Fibroblast of skin of right biceps (primary cell): ENCODE measurements at places on chromosomes 1 and 21.

- no peak for DNase-seq
Observed at GRCh38 chr1:40281853-40282252, 23.8 kb downstream of the ZMPSTE24 start.

DNA sequence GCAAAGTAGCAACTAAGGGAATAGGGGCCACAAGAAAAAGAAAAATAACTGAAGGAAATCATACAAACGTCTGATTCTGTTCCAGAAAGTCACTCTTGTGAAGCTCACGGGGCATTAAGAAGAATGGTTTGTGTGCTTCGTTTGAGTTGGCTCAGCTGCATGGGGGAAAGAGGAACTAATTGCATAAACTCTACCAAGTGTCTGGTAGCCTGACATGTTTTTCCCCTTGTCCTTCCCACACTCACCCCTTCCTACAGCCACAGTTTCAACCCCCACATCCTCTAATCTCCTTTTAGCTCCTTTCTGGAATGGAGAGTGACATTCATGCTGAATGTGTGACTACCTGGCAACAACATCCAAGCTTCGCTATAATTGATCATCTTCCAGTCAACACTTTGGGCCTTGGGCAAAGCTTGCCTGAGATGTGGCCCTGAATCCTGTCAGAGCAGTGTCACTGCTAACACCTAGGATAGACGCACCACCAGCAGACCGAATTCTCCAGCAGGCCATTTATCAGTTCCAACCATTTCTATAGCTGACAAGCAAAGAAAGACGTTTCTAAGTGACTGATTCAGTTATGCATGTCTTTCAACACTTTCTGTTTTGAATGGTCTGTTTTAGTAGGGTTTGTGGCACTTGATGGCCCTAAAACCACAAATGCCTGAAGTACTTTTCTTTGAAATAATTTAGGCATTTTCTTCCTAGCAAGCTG, 439.6 kb downstream of the TTLL7 start:
- peak; percentile 62 for DNase-seq

DNA sequence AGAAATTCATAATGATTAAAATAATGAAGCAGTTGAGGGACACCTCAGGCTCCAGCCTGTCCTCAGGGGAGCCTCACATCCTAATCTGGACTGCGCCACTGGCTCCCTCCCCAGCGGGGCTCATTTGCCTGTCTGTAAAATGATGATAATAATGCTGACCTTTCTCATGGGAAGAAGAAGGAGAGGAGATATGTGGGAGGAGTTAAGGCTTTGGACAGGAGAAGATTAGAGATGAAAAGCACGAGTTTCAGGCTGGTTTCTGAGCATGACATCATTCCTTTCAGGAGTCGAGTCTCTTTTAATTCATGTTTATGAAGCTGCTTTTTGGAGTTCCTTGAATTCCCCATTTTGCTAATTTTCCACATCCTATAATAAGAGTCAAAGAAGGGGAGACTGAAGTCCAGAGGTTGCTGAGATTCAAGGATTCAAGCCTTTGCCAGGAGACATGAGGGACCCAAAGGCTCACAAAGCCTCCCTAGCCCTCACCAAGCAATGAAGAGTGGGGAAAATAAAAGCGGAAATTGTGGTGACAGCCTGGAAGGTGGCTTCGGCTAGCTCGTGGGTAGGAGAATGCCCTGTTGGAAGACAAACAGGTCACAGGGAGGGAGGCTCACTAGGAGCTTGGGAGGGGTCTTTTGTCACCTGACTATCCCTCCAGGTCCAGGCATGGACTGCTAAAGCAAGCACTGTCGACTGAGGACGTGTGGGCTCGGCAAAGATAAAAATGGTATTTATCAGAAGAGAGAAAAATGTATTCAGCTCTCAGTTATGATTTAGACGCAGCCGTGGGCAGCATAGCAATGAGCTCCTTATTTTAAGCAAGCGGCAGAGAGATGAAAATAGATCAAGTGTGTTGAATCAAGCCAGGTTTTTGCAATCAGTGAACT, 27.5 kb upstream of the STMN1 start:
- DNase-seq, result no peak

DNA sequence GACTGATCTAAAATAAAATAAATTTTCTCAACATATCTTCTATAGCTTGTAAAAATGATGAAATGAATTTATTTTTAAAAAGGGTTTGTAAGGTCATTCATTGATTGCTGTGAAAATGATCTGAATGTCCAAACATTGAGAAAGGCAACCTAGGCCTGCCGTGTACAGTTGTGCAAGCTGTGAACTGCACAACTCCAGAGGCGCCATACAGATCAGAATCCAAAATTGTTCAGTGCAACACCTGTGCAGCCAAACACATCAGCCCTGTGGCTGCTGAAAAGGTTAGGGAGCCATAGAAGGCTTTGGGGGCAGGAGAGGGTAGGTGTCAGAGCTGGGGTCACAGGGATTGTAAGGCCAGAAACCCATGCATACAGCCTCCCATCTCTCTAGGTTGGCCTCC, 9.9 kb upstream of the ZC3H12A start:
- DNase-seq, result no peak

- peak; percentile 15 for DNase-seq
Observed at GRCh38 chr21:29730281-29730680, 209.5 kb downstream of the GRIK1 start.

DNA sequence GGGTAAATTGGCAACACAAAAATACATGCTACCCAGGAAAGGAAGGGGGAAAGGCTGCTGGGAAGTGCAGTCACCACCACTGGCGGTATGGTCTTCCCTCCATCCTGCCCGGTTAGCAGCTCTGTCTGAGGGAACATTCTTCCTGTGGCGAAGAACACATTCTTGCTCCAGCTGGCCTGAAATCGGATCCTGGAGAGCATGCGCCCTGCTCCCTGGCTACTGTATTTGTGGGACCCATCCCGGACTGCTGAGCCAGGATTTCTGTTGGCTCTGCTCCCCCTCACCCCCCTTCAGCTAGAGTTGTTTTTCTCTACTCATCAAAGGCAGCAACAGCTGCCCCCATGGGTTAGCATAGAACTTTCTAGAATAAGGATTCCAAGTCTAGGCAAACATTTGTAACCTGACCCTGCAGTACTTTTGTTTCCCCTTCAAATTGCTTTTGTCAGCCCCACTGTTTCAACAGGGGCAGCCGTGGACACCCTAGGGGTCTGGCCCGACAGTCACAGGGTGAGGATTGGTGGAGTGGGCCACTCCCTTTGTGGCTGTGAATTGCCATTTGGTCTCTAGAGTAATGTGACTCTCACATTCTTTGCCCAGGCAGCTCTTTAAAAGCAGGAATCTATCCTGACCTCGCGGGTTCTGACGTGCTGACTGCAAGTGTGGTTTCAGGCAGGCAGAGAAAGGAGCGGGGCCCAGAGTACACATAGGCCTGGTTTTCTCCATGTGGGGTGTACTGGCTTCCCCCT, 157.7 kb downstream of the TOMM20 start:
- DNase-seq, result peak; percentile 99

GRCh38 chr1:170267317-170267716, 121.6 kb downstream of the NTMT2 start:
- DNase-seq, result no peak

- peak; percentile 47 for DNase-seq
Observed at GRCh38 chr1:28512058-28512611, 6.3 kb downstream of the RCC1 start.

DNA sequence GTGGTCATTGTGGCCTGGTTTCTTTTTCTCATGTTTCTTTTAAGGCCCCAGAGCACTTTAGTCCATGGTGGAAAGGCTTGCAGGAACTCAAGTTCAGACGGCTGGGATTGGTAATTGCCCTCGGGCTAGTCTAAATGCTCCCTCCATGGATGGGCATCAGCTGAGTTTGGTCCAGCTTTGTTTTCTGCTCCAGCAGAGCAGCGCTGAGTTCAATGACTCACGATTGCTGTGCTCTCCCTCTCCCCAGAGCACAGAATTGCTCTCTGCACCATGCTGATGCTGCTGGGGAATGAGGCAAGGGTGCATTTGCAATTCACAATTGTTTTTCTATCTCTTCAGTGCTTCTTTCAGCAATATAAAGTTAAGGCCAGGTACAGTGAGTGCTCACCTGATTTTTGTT, 1.8 kb upstream of the OR2T6 start:
- no peak for DNase-seq

DNA sequence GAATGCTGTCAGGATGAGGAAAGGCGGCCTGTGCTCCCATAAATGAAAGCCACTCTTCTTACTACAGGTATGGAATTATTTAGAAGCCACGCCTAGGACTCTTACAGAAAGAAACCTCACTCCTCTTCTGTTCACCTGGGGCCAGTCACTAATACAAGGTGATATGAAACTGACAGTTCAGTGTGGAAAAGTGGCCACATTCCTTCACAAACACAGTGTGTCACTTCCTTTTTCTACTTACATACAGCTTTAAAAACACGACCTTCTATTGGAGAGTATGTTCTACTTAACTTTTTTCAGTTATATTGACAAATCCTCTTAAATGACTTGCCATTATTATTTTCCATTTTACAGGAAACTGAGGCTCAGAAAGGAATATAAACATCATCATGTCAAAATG, 163.1 kb downstream of the PCNX2 start:
- DNase-seq, result no peak

GRCh38 chr1:75583282-75583681, 27.6 kb downstream of the SLC44A5 start:
- no peak for DNase-seq

DNA sequence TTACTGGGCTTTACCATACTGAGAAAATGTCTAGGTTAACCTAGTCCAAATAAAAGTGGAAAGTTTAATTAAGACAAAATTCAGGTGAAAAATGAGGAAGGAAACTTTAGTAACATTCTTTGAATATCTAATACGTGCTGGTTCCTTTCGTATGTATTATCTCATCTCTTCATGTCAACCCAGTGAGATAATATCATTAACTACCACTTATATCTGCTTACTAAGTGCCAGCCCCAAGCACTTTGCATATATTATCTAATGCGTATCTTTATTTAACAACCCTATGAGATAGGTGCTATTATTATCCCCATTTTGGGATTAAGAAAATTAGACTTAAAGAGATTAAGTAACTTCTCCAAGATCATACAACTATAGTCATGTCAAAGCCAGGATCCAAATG, 12.5 kb upstream of the PLPP3 start:
- DNase-seq, result no peak

DNA sequence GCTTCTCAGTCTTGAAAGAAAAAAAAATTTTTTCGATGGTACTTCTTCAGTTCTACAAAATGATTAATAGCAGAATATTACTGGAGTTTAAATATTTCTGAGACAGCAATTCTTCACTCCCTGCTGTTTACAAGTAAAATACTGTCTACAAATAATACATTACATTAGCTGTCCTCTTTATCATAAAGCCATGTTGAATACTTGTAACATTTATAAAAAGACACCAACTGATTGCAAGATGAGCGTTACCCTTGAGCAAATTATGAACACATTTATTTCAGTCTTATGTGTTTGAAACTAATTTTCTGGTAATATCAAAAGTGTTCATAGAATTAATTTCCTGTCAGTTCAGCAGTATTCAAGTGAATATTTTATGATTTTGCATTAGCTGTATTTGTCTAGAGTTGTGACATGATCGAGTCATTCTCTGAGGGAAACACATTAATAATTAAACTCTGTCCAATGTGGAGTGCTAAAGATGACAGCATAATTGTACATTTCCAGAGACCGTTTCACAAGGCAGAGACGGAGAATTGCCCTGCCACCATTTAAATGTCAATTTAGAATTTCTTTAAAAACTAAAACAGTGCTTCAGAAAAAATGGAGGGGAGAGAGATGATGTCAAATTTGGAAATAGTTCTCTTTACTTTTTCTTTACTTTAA, 1359.0 kb upstream of the ADGRL4 start:
- DNase-seq, result no peak
